ENCODE measurements at places on chromosomes 7 and 10. TPM values are rescaled to one million over a fixed set of nuclear protein-coding genes. Genes with fewer than 3 reads are reported as not detected.

Gene VWA2
- total RNA-seq: 1.1 TPM

Gene LLCFC1
- total RNA-seq: not detected

GRCh38 chr10:128725531-128725930, 599.3 kb upstream of the MKI67 start:
- no peak for DNase-seq

GRCh38 chr7:47932466-47933037, 15.7 kb downstream of the PKD1L1 start:
- DNase-seq: no peak

DNA sequence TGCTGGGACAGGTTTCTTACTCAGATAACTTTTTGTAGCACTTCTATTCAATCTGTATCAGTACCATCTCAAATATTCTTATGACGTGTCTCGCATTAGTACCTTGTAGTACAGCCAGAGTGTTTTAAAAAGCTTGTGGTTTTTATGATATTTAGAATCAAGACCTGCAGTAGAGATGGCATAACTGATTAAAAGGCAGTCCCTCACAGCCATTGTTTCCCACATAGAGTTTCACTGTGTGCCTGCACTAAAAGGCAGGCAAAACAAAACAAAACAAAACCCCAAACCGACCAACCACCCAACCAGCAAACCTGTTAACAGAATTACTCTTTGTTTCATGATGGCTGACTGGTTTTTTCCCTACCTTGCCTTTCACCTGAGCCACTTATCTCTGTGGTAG, 221.3 kb upstream of the DGKB start:
- DNase-seq: no peak

DNA sequence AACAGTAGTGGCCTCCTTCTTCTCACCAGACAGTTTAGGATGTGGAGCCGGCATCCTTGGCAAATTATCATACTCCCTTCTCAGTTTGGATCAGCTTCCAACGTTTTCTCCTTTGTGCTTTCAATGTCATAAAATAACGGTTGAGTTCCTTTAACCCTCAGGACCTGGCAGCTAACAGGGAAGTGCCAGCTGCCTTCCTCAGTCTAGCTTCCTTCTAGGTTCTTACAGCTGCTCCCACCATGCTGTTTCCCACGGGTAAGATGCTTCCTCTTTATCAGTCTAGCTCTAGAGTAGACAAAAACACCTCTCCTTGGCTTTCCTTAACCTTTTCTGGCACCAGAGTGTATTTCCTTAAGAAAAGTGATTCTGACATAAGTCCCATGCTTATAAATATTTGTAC, 33.2 kb downstream of the BLVRA start:
- no peak for DNase-seq

Gene SPDYE5
- total RNA-seq: not detected

Gene ATP6V0A4
- 1.8 TPM for total RNA-seq

- no peak for DNase-seq
Observed at GRCh38 chr10:95464280-95464679, 96.9 kb downstream of the SORBS1 start.

GRCh38 chr10:97759158-97759887, 12.5 kb downstream of the SFRP5 start:
- DNase-seq: peak; percentile 87

Gene CPN1
- total RNA-seq: not detected

DNA sequence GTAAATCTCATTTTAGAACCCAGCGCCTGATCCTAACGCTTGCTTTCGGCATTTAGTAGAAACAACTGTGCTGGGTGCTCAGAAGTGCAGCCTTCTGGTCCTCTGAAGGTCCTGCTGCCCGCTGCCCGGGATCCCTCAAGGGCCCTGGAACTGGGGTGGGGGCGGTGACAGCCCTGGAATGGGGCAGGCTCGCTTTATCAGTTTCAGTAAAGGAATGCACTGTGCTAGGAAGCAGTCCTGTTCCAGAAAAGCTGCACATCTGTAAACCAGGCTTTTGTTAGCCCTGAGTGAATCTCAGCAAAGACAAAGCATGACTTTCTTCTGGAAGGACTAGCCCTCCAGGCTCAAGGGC, 254.6 kb downstream of the TNS3 start:
- DNase-seq: no peak

Gene CBX3
- total RNA-seq: 122 TPM
